ENCODE measurements at places on chromosomes 16 and 17. TPM values are rescaled to one million over a fixed set of nuclear protein-coding genes. Genes with fewer than 3 reads are reported as not detected.

CD300LF gene
- 0.48 TPM for total RNA-seq

CYB5B gene
- 47.3 TPM for total RNA-seq

GPR179 gene
- total RNA-seq: not detected

RHBDF1 gene
- total RNA-seq: 39.7 TPM

CEP295NL gene
- 4.9 TPM for total RNA-seq

MRPL58 gene
- 23.3 TPM for total RNA-seq

TMEM186 gene
- total RNA-seq: 5.4 TPM

TPSB2 gene
- total RNA-seq: 24.3 TPM

NCBP3 gene
- total RNA-seq: 22.8 TPM

P2RX5 gene
- 2.0 TPM for total RNA-seq

HOXB6 gene
- total RNA-seq: 6.7 TPM

ARHGDIG gene
- 0.97 TPM for total RNA-seq

ADAM11 gene
- 0.42 TPM for total RNA-seq

ITGB3 gene
- 32.1 TPM for total RNA-seq

NPIPB13 gene
- 21.2 TPM for total RNA-seq

GNGT2 gene
- total RNA-seq: 2.1 TPM

DNAH2 gene
- total RNA-seq: 0.19 TPM

EDC4 gene
- 37.4 TPM for total RNA-seq

BAIAP3 gene
- 0.24 TPM for total RNA-seq

CCR7 gene
- total RNA-seq: 0.46 TPM

PYY gene
- total RNA-seq: not detected

SLC9A5 gene
- 1.1 TPM for total RNA-seq

SEPTIN12 gene
- total RNA-seq: not detected

TRPV2 gene
- total RNA-seq: 35.7 TPM

KRTAP9-8 gene
- not detected for total RNA-seq

SLC7A5 gene
- 13.6 TPM for total RNA-seq

P2RX1 gene
- 71.0 TPM for total RNA-seq

PRR35 gene
- total RNA-seq: not detected

CRYM gene
- total RNA-seq: 0.93 TPM

AATK gene
- total RNA-seq: 3.3 TPM

SHCBP1 gene
- 2.5 TPM for total RNA-seq

HSD3B7 gene
- 39.2 TPM for total RNA-seq

SCARF1 gene
- 13.0 TPM for total RNA-seq

CCL15 gene
- not detected for total RNA-seq

SOCS7 gene
- total RNA-seq: 12.2 TPM

HIC1 gene
- 64.2 TPM for total RNA-seq

ZCCHC14 gene
- total RNA-seq: 21.7 TPM

CARD14 gene
- total RNA-seq: not detected

KRTAP2-3 gene
- not detected for total RNA-seq

PSMB10 gene
- total RNA-seq: 31.8 TPM

HOXB7 gene
- total RNA-seq: 8.0 TPM

SDK2 gene
- total RNA-seq: 1.7 TPM

MYH11 gene
- 1,932 TPM for total RNA-seq

CDRT15 gene
- not detected for total RNA-seq

CD79B gene
- 5.5 TPM for total RNA-seq

KRT13 gene
- total RNA-seq: not detected

All from posterior vena cava (tissue), 2 donors.